Activated naive CD8-positive, alpha-beta T cell treated with anti-CD3 and anti-CD28 coated beads, Interleukin-2, amount 10 ng/mL, durations not matched to agents 7 days and 5 days (primary cell): ENCODE measurements at places on chromosomes 1 and 21.

DNA sequence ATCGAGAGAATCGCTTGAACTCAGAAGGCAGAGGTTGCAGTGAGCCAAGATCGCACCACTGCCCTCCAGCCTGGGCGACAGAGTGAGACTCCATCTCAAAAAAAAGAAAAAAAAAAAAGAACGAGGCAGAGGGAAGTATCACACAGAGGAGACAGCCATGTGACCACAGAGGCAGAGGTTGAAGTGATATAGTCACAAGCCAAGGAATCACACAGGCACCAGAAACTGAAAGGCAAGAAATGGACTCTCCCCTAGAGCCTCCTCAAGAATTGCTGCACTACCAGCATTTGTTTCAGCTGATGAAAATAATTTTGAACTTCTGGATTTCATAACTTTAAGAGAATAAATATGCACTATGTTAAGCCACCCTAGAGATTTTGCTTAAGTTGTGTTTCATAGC, 459.6 kb downstream of the PTPRC start:
- peaks cover 17% of the 10 kb centered on the region for H3K4me1 ChIP-seq
- no peaks in the 10 kb centered on the region for H3K27me3 ChIP-seq
- no peak for DNase-seq
- no peak overlapping the region for H3K27ac ChIP-seq

GRCh38 chr1:229339520-229339919, 3.3 kb downstream of the CCSAP start:
- H3K4me3 ChIP-seq: peak overlapping the region; percentile 2
- no peaks in the 10 kb centered on the region for H3K27me3 ChIP-seq
- H3K27ac ChIP-seq: no peak overlapping the region
- peaks cover 38% of the 10 kb centered on the region for H3K4me1 ChIP-seq

DNA sequence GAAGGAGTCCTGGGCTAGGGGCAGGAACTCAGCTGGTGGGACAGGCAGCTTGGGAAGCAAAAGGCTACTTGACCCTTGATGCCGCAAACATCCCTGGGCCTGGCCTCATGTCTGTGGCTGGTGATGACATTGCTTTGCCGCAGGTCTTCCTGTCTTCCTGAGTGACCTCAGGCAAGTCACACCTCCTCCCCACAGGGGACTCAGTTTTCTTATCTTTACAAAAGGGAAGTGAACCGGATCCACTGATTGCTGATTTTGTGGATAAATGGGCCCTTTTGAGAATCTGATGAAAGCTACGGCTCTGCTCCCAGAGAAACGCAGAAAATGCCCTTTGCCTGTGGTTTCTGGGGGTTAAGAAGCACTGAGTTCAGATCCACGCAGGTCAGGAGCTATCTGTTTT, 20.7 kb downstream of the PLOD1 start:
- H3K27me3 ChIP-seq: no peaks in the 10 kb centered on the region
- no peak overlapping the region for H3K27ac ChIP-seq
- H3K36me3 ChIP-seq: no peaks in the 10 kb centered on the region
- DNase-seq: no peak
- H3K4me3 ChIP-seq: no peak overlapping the region
- H3K4me1 ChIP-seq: peaks cover 2% of the 10 kb centered on the region

GRCh38 chr1:8510041-8510823, 192.3 kb downstream of the SLC45A1 start:
- H3K4me1 ChIP-seq: peaks cover 21% of the 10 kb centered on the region
- peak overlapping the region; percentile 77 for H3K4me3 ChIP-seq
- H3K27me3 ChIP-seq: no peaks in the 10 kb centered on the region
- peak overlapping the region; percentile 81 for H3K27ac ChIP-seq
- no peak for DNase-seq

- no peaks in the 10 kb centered on the region for H3K27me3 ChIP-seq
- peaks cover 95% of the 10 kb centered on the region for H3K4me1 ChIP-seq
Measured at GRCh38 chr1:206566999-206567398, 45.3 kb downstream of the EIF2D start.
